ENCODE measurements at places on chromosomes 6 and 20.

GRCh38 chr6:138593124-138593877, 94.0 kb upstream of the NHSL1 start:
- DNase-seq: peak; percentile 11

DNA sequence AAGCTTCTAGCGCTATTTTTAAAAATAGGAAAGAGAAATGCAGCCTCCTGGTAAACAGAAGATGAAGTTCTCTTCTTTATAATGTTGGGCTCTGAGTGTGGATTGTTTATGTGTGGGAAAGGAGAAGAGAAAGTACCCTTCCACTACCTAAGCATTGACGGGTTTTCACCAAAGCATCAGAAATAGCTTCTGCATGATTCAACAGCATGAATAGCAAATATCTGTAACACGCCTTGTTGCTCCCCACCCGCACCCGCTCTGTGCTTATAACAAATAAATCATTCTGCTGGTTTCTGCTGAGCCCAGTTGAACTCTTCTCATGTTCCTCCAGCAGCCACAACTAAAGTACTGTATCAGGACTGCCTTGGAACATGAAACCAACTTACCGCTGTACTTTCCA, 20.7 kb downstream of the TXLNB start:
- DNase-seq: no peak

DNA sequence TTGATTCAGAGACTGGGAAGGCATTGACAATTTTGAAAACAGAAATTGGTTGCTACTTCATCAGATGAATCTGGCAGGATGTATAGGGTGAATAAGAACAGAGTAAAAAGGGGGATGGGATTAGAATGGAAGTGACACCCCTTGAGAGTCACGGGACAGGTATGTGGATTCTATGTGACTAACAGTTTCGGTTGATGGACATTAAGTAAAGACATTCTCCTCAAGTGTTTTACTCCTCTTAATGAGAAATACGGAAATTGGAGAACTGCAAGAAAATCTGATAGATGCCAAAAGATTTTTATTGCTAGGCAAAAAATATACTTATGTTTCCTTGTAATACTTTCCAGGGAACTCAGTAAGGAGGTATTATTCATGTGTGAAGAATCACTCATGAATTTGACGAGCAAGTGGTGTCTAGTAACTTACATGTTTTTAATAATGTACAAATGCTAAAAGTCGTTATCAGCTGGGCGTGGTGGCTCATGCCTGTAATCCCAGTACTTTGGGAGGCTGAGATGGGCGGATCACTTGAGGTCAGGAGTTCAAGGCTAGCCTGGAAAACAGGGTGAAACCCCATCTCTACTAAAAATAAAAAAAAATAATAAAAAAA, 135.8 kb downstream of the KIF16B start:
- no peak for DNase-seq

DNA sequence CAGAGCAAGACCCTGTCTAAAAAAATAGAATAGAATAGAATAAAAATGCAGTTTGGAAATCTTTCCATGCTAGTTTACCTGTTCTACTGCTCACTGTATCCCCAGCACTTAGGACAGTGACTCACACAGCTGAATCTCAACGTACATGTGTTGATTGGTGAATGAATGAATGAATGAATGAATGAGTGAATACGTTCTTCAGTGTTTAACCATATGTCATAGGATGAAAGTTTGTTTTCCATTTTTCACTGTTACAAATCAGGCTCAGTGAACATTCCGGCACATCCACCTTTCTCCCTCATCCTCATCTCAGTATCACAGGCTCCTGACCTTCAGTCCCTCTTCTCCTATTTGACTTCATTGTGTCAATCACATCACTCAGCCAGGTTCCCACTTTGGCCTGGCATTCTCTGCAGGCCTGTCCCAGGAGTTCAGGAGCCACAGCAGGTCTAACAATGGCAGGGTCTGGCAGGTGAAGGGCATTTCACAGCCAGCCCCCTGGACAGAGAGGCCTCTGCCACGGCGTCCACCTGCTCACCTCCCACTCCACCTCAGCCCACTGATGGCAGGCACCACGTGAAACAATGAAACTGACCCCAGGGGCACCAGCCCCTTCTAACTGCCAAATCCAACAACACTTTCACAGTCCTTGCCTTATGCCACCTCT, 7.9 kb downstream of the ZC3H12D start:
- DNase-seq: no peak

GRCh38 chr20:53839423-53840176, 230.8 kb downstream of the BCAS1 start:
- peak; percentile 71 for DNase-seq

- DNase-seq: peak; percentile 69
These were observed 815 bp upstream of the ITPR3 start for GRCh38 chr6:33620158-33620855.

DNA sequence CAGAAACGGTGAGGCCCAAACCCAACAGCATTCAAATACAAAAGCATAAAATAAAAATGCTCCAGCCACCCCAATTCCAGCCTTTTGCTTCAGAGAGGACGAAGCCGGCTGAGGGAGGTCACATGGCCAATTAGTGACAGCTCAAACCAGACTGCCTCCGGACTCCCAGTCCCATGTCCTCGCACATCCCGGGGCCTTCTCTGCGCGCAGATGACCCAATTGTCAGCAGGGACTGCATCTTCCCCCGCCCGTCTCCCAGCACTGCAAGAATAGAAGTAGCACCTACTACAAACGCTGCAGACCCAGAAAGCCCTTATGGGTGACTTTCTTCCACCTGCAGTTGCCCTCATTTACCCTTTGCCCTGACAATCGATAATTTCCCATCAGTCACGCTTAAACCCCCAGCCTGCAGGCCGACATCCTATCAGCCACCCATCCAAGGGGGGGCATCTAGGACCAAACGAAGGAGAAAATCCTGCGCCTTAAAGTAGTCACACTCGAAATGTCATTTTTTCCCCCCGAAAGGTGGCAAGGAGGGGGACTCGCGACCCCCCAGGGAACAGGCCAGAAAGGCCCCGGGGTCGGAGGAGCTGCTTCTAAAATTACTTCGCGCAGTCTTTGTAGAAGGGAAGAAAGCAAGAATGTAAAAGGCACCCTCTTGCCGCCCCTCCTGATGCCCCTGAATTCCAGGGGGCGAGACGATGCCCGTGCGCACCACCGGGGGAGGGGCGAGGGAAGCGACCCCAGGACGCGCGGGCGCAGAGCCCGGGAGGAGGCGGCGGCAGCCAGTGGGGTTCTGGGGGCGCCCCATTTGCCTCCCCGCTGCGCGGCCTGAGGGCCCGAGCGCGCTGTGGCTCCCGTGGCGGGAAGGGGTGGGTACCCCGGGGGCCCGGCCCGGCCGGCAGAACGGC, 792 bp downstream of the SLC23A2 start:
- peak; percentile 61 for DNase-seq

GRCh38 chr20:13995841-13996240, 525 bp downstream of the MACROD2 start:
- no peak for DNase-seq

DNA sequence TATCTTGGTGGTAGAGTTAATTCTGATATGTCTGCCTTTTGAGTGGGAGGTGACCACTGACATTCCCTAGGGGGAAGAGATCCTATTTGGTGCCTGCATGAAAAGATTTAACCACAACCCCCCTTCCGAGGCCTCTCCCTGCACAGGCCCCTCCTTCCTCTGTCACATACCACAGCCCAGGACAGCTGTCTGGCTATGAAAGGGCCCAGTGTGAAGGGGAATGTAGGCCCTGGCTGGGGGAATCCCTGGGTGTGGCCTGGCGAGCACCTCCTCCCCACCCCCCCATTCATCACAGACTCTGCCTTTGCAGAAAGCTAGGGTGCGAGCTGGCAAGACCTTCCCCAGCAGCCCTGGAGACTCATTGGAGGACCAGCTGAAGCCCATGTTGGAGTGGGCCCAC, 27.4 kb upstream of the MAPRE1 start:
- DNase-seq: no peak

GRCh38 chr20:60482221-60483008, 524.2 kb downstream of the CDH26 start:
- DNase-seq: no peak

GRCh38 chr6:108748959-108749358, 99.3 kb upstream of the ARMC2 start:
- DNase-seq: no peak

DNA sequence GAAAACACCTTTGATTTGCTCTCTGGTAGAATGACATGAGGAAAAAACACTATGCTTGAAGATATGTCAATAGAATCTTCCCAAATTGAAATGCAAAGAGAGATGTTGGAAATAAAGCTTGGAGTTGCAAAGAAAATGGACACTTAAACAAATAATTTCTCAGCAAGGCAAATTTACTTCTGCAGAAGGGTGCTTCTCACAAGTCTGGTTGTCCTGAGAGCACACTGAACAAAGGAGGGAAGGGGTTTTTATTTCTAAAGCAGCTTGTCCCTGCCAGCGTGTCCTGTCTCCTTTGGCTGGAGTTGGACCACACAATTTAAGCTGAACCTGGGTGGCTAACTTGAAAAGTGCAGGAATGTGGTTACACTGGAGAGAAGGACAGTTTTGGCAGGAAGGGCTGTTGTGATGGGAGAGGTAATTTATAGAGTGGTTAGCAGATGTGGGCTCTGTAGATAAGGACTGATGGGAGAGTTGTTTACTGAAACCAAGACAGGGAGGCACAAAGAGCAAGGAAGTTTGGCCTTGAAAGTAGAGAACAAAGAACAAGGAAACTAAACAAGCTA, 454.6 kb upstream of the EYS start:
- DNase-seq: no peak

DNA sequence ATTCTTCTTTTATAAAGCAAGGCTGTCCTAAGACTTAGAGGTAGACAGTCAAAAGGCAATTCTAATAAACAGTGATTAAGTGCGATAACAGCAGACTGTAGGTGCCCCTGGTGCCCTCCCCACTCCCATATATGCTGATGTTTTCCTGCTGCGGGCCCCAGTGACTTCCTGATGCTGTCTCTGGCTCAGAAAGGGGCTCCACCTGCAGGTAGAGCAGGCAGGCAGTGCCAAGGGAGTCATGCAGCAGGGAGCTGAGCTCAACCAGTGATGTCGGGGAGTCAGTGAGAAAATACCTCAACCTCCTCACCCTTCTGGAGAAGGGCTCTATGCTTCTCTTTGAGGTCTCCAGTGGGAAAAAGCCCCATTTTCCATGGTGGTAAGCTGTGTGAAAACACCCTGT, 126.7 kb upstream of the SSTR4 start:
- DNase-seq: no peak

GRCh38 chr20:10635476-10636208, 38.2 kb downstream of the JAG1 start:
- DNase-seq: no peak

DNA sequence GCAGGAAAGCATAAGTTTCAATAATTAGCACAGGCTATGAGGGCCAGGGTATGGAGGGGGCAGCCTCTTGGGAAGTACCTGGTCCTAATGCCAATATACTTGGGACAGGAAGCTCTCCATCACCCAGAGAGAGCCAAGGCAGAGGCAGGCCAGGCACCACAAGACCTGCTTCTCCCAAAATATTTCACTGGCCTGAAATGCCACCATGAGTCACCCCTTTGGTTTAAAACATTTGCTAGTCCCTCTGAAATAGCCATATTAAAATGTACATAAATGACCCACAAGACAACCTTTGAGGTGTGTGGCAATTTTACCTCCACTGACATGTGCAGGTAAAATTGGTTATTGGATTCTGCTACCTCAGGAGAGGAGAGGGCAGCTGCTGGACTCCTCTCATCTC, 23.4 kb upstream of the SCUBE3 start:
- DNase-seq: no peak

GRCh38 chr6:160730911-160731310, 28.9 kb downstream of the PLG start:
- no peak for DNase-seq

GRCh38 chr6:38155144-38155543, 335.6 kb downstream of the ZFAND3 start:
- DNase-seq: no peak

DNA sequence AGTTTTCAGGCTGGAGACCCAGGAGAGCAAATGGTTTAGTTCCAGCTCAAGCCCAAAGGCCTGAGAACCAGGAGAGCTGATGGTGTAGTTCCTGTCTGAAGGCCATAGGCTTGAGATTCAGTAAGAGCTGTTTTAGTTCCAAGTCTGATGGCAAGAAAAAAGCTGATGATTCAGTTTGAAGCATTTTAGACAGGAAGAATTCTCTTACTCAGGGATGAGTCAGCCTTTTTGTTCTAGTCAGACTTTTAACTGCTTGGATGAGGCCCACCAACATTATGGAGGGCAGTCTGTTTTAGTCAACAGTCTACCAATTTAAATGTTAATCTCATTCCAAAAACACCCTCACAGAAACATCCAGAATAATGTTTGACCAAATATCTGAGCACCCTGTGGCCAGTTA, 2.5 kb downstream of the ZSCAN26 start:
- no peak for DNase-seq

- no peak for DNase-seq
These were observed 134.4 kb upstream of the HMGCLL1 start for GRCh38 chr6:55713436-55713835.

DNA sequence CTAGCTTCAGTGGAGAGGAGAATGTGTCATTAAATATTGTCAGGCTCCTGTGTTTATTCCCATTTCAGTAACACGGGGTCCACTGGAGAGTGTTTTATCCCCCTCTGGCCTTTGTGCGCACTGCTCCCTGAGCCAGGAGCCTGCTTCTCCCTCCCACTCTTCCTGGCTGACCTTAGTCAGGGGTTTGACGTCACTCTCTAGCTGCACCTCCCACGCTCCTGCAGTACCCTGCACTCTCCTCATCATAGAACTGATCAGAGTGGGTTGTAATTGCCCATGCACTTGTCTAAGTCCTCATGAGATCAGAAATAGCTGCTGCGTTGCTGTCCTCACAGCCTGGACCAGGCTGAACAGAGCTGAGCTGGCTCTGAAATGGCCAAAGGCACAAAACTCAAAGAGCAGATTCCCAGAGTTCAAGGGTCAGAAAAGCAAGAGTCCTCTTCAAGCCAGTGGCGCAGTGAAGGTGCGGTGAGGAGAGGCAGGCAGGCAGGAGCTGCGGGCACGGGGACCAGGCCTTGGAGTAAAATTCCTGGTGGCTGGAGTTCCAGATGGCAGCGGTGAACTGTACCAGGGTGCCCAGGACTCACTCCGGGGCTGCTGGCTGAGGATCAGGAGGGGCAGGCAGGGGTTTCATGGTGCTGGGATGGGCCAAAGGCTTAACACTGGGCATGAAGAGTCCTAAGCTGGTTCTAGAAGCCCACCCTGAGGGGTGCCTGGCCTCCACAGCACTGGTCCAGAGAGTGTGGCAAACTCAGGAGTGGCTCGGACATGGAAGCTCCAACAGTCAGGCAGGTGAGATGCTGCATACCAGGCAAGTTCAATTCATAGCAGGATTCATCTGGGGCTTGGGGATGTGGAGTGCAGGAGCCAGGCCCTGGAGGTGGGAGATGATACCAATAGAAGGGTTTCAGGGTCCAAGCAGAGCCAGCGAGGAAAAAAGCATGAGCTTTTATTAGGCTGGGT, 170.9 kb downstream of the SCP2D1 start:
- DNase-seq: no peak

- no peak for DNase-seq
These were observed 25.3 kb upstream of the MDGA1 start for GRCh38 chr6:37723016-37723415.

DNA sequence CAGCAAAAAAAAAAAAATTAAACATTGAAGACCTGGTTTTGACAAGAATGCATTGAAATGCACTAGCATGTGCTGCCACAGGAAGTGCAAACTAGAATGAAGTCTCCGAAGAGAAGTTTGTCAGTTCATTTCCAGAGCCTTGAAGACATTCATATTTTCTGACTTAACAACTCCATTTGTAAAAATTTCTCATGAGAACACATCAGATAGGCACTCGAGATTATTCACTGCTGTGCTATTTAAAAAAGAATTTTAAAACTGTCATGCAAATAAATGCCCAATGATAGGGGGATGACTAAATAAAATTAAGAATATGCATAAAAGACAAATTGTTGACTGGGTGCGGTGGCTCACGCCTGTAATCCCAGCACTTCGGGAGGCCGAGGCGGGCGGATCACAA, 394.6 kb upstream of the JARID2 start:
- no peak for DNase-seq
